ELR (cell line): ENCODE measurements at places on chromosomes 3 and 15.
A peak's percentile ranks its signal among the peaks of the same experiment; 100 is the strongest.

DNA sequence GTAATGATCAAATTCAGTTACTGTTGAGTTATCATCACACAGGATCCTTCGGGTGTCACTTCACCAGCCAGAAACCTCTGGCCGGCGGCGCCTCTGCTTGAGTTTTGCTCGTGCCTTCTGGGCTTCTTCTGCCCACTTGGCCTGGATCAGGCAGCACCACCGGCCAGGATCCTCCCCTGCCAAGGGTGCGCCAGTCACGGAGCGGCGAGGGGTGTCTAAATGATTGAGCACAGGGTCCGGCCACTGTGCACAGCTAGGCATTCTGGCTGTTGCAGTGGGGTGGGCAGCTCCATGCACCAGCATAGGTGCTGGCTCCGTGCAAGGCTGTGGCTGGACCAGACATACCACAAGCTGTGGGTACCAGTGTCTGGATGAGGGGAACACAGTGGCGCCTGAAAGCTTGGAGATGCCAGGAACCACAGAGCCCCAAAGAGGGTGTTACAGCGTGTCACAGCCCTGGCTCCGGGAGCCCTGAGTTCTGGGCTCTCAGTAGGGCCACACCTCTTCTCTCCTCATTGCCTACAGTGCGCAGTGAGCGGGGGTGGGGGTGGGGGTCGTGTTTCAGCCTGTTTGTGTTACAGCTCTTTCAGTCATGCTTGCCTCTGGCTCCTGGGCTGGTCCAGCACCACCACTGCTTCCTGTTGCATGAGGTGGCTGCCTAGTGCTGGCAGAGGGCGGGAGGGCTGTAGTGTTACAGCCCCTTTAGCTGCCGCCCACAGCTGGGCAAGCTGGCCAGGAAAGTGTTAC is 169.4 kb downstream of the FNDC3B start:
- peak; percentile 22 for DNase-seq

DNA sequence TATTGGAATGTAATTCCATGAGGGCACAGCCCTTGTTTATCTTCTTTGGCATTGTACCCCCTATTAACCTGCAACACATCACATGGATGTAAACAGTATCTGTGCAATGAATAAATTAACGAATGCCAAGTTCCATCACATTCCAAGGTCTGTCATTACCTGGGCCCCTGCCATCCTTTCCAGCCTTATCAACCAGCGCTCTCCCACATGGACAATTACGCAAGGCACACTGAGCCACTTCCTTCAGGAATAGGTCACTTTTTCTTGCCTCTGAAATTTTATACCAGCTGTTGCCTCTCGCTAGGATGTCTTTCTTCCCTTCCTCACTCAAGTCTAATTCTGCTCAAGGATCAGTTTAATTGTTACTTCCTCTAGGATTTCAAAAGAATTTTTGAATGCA is 1051.8 kb upstream of the CFAP20DC start:
- DNase-seq, result no peak

- no peak for DNase-seq
Observed at GRCh38 chr15:93372865-93373223, 283.8 kb upstream of the RGMA start.

DNA sequence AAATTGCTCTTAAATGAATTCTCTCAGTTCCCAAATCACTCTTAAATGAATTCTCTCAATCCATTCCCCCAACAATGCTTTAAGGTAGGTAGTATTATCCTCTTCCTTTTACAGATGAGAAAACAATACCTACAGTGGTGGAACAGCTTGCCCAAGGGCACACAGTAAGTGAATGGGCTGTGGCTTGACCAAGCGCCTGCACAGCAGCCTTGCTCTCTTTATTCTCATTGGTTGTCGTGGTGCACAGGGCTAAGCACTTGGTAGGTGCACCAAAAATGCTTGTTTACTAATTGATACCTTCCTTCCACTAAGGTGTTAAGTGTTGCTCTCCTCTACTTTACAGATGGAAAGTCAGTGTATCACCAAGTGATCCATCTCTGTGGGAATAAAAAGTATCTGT is 43.3 kb downstream of the FAM43A start:
- no peak for DNase-seq

GRCh38 chr3:105869861-105870755 is 1.3 kb upstream of the CBLB start:
- no peak for DNase-seq
